Neural progenitor cell (in vitro differentiated cells): ENCODE measurements at places on chromosomes 5 and 9. TPM values are rescaled to one million over a fixed set of nuclear protein-coding genes. Genes with fewer than 3 reads are reported as not detected.

ADAMTSL1 gene
- 0.73 and 2.7 TPM in 2 replicates for total RNA-seq

CD14 gene
- total RNA-seq: not detected in 2 replicates

DNA sequence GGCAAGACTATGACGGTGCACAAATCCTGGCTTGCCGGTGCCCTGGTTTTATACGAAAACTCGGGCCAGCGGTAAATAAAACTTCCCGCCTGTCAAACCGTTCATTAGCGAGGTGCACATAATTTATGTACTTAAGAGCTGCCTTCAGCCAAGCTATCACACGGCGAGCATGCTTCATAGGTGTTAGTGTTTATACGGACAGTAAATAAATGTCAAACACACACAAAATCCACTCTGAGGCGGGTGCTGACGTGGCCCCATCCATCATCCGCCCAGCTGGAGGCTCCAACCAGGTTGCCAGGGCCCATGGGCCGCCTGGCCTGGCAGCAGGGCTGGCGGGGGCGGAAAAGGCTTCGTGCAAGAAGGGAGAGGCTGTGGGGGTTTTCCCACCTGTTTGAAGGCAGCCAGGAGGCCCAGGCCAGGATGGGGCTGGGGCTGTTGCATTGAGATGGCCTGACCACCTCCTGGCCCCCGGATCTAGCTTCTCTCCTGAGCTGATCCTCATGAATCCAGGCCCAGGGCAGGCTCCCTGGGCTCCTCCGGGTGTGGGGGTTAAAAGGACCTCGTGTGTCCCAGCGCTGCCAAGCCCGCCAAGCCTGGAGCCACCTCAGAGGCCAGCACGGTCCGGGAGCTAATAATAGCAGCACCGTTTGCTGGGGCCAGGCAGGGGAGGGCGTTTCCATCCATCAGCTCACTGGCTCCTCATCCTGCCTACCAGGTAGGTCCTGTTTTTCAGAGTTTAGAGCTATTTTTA, 43.2 kb downstream of the BARX1 start:
- no peak for DNase-seq

DNA sequence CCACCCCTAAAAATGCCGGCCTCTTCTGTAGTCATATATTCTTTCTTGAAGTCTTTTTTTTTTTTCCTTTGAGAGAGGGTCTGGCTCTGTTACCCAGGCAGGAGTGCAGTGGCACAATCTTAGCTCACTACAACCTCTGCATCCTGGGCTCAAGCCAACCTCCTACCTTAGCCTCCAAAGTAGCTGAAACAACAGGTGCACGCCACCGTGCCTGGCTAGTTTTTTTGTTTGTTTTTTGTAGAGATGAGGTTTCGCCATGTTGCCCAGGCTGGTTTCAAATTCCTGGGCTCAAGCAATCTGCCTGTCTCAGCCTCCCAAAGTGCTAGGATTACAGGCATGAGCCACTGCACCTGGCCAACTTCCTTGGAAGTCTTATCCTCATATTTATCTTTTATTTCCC, 19.1 kb downstream of the SREK1IP1 start:
- DNase-seq: no peak

DNA sequence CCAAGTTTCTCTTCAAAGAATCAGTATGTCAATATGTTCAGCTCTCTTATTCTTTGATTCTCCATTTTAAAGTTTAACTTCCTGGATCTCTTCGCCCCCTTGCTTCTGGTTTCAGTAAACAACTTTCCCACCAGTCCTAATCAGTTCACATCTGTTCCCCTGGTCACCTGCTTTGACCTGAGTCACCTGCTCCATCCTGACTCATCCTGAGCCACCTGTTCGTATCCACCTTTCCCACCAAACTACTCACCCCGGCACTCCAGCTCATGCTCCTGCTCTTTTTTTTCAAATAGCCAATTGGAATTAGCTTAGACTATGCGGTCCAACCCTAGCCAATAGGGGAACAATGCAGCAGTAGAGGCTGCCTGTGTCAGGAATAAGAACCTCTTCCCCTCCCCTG, 23.6 kb upstream of the CSF1R start:
- no peak for DNase-seq
